ENCODE measurements at places on chromosomes 5 and 9.
A peak's percentile ranks its signal among the peaks of the same experiment; 100 is the strongest.

- peaks cover 14% of the 10 kb centered on the region for H3K4me1 ChIP-seq
- DNase-seq: no peak
- no peaks in the 10 kb centered on the region for H3K27me3 ChIP-seq
- peak overlapping the region; percentile 20 for H3K27ac ChIP-seq
- H3K36me3 ChIP-seq: peaks cover 12% of the 10 kb centered on the region
- H3K4me3 ChIP-seq: no peak overlapping the region
Observed at GRCh38 chr5:69374911-69375446, 5.4 kb downstream of the RAD17 start.

DNA sequence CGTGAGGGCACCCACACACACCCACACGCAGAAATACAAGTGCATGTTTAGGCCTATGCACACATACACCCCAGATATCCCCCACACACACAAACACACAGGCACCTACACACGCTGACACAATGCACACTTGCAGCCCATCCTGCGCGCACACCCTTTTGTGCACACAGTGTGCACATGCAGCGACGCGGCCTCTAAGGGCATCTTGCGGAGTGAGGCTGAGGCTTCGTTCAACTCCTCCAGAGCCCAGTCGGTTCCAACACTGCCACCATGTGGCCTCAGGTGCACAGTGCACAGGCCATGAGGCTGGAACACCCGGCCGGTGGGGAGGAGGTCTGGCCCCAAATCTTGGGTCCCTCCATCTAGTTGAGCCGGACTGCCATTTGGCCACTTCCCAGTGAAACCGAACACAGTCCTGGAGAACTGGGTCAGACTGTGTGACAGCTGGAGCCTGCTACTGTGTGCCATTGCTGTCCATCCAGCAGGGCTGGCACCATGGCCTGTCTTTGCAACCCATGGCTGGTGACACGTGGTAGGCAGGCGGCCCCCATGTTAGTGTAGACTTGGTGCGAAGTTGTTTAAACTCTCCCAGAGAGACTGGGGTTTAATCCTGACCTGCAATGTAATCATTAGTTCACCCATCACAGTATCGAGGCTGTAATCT is 97.7 kb upstream of the MVB12B start:
- no peak overlapping the region for H3K4me3 ChIP-seq
- H3K36me3 ChIP-seq: no peaks in the 10 kb centered on the region
- H3K27me3 ChIP-seq: peaks cover 15% of the 10 kb centered on the region

DNA sequence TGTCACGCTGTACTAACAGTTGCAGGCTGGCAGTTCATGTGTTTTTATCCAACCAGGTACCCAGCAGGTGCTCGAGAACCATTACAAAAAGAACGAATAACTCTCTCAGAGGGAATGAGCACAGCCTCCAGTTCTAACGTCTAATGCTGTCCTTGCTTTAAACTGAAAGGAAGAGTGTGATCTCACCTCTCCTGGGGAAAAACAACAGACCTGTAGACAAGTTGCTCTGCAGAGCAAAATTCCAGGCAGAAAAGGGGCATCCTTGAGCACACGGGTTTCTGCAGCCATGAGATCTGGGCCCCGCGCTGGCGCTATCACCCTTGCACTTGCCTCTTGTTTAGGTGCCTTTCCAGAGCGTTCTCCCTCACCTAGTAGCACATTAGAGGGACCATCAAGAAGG is 92.5 kb upstream of the DNAH5 start:
- no peak overlapping the region for H3K27ac ChIP-seq
- no peaks in the 10 kb centered on the region for H3K36me3 ChIP-seq
- no peak overlapping the region for H3K4me3 ChIP-seq
- H3K4me1 ChIP-seq: no peaks in the 10 kb centered on the region

- DNase-seq: no peak
- H3K36me3 ChIP-seq: no peaks in the 10 kb centered on the region
- no peaks in the 10 kb centered on the region for H3K4me1 ChIP-seq
- H3K4me3 ChIP-seq: no peak overlapping the region
- H3K27me3 ChIP-seq: no peaks in the 10 kb centered on the region
Observed at GRCh38 chr9:123469282-123469681, 113.3 kb downstream of the CRB2 start.

GRCh38 chr5:9601055-9601739 is 29.0 kb downstream of the TAS2R1 start:
- no peak for DNase-seq
- no peaks in the 10 kb centered on the region for H3K36me3 ChIP-seq
- no peak overlapping the region for H3K27ac ChIP-seq
- H3K4me3 ChIP-seq: no peak overlapping the region
- no peaks in the 10 kb centered on the region for H3K27me3 ChIP-seq

DNA sequence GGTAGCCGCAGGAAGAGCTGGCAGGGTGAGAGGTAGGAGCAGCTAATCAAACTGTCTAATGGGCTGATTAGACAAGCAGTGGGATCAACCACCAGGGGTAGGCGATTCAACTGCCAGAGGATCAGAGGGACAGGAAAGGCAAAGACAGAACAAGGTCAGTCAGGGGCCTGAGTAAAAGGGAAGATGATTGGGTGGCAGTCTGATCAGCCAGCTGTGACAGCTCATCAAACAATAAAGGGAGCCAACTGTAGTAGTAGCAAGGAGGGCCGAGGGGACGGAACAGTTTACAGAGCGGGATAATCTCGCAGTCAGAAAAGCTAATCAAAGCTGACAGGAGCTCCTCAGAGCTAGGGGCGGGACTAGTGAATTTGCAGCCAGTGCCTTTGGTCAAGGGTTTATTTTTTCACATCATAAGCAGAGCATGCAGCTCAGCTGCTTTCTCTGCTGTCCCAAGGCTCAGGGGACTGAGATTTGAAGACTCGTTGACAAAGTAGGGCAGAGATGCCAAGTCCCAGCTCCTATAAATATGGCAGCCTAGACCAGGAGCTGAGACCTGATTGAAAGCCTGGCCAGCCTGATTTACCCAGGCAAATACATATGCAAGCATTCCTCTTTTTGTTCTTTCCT is 418.2 kb downstream of the GABRG2 start:
- DNase-seq: no peak
- H3K27ac ChIP-seq: no peak overlapping the region
- no peaks in the 10 kb centered on the region for H3K4me1 ChIP-seq
- H3K4me3 ChIP-seq: no peak overlapping the region

DNA sequence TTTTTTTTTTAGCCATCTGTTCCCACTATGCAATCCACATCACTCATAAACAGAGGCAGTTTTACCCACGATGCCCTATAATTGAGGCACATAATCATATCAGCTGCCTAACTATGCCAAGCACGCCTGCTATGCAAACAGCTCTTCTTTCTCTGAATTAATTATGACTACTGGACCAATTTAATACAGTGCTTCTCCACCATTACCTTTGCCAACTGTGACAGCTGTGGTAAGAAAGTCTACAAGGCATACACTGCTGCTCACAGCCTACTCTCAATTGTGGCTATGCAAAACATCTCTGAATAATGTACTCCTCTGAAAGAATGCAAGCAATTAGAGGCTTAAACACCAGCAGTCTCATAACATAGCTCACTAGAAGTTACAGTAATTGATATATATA is 97.1 kb downstream of the DTWD2 start:
- no peak overlapping the region for H3K4me3 ChIP-seq
- no peaks in the 10 kb centered on the region for H3K36me3 ChIP-seq
- no peaks in the 10 kb centered on the region for H3K27me3 ChIP-seq
- no peak for DNase-seq
- H3K4me1 ChIP-seq: no peaks in the 10 kb centered on the region
- H3K27ac ChIP-seq: no peak overlapping the region

DNA sequence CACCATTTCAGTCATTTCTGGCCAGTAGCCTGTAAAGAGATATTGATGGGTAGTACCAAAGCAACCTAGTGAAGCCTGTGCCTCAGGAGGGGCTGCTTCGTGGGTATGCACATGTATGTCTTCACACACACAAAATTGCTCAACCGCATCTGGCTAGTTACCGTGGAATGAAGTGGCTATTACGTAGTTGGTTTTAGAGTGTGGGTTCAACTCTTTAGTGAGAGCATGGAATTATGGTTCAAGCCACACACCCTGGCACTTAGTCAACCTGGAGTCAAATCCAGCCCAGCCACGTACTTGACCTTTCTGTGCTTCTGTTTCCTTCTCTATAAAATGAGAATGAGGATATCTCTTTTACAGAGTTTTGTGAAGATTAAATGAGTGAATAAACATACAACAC is 174.9 kb downstream of the TTC39B start:
- DNase-seq: no peak
- peaks cover 20% of the 10 kb centered on the region for H3K27me3 ChIP-seq
- H3K27ac ChIP-seq: no peak overlapping the region
- H3K4me3 ChIP-seq: no peak overlapping the region
- no peaks in the 10 kb centered on the region for H3K36me3 ChIP-seq

Measured in T-helper 2 cell treated with Interferon-gamma antibody and Interleukin-4, amounts not matched to agents 5 μg/mL and 100 μg/mL, for 36 hours (primary cell).